ENCODE measurements at places on chromosomes 12 and 14.
A peak's percentile ranks its signal among the peaks of the same experiment; 100 is the strongest.

DNA sequence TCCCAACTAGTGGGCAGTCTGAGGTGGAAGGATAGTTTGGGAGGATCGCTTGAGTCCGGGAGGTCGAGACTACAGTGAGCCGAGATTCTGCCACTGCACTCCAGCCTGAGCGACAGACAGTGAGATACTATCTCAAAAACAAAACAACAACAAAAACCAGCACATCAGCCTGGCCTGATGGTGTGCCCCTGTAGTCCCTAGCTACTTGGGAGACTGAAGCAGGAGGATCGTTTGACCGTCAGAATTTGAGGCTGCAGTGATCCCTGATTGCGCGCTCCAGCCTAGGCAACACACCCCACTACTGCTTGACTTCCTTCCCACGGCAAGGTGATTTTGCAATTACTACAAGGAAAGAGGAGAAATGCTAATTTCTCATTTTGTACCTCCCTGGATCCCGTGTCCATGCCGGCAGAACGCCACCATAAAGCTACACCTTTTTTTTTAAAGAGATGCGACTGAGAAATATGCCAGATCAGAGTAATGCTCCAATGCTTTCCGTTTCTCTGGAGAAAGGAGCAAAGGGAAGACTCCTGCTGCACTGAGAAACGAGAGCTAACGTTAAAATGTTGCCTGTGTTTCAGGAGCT is 672 bp upstream of the SCFD1 start:
- no peak for DNase-seq

DNA sequence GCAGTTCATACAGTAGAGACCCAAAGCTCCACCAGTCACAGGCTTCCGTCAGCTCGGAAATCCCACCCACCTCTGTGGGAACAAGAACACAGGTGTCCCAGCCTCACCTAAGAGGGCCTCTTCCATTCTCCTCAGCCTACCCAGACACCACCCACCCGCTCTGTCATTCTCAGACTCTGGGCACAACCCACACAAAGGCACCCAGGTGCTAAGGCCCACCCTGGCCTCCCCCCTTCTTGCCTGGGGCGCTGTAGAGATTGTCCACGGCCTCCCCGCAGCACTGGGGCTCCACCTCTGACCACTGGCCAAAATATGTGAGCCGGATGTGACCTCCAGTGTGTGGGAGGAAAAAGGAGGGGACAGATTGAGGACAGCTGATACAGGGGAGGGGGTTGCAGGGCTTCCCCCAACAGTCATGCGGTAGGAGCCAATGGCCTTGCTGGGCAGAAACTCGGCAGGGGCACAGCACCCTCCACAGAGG is 14.2 kb downstream of the RPS6KL1 start:
- DNase-seq = no peak

DNA sequence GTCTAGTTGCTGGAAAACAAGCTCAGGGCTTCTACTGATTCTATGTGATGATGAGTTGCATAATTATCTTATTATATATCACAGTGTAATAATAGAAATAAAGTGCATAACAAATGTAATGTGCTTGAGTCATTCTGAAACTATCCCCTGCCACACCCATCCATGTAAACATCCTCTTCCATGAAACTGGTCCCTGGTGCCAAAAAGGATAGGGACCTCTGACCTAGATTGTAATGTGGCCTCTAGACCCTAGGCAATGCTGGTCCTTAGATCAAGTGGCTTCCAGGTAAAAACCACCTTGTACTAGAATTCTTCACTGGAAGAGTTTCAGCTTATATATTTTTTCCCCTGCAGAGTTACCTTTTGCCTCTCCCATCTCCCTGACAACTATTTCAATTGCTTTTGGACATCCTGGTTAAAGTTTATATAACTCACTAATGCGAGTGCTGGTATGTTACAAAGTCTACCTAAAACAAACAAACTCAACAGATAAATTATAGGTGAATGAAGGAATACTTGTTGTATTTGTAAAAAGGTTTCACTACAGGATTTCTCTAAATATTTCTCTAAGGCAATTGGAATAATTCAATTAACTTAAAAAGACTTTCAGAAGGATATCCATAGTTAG is 462.5 kb downstream of the NAV3 start:
- DNase-seq = no peak

- no peak for DNase-seq
These were observed 218.3 kb upstream of the CPNE8 start for GRCh38 chr12:39123580-39124253.

- no peak for DNase-seq
These were observed 253.4 kb upstream of the KITLG start for GRCh38 chr12:88833641-88834116.

DNA sequence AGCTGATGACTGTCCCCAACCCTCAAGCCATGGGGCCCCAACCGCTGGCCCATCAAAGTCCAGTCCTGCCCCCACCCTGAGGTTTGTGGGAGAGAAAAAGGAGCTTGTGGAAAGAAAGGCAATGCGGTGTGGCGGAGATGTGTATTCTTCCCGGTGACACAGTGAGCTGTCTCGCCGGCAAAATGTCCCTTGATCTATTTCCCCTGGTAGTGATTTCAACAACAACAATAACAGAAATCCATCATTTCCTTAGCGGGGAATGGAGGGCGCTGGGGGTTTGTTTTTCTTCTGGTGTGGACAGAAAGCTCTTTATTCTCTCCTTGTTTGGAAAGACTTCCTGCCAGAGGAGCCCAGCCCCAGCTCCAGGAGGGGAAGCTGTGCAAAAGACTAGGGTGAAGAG is 93.7 kb upstream of the LHX5 start:
- DNase-seq = no peak

GRCh38 chr12:58286353-58286752 is 345.0 kb downstream of the ATP23 start:
- no peak for DNase-seq

DNA sequence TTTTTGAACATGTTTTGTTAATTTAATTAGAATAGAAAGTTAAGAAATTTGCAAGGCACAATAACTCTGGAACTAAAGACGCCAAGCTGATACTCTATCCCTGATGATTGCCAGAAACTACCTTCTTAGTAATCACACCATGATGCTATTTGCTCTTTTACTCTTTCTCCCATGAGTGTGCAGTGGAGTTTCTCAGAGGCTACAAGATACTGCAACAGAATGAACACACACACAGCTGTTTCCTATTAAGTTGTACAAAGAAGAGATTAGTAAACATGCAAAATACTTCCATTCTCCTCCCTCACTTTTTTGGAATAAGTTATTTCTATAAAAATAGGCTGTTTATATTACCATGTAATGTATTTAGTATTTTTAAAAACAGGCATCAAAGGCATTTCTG is 1367.5 kb downstream of the AACS start:
- DNase-seq = no peak

DNA sequence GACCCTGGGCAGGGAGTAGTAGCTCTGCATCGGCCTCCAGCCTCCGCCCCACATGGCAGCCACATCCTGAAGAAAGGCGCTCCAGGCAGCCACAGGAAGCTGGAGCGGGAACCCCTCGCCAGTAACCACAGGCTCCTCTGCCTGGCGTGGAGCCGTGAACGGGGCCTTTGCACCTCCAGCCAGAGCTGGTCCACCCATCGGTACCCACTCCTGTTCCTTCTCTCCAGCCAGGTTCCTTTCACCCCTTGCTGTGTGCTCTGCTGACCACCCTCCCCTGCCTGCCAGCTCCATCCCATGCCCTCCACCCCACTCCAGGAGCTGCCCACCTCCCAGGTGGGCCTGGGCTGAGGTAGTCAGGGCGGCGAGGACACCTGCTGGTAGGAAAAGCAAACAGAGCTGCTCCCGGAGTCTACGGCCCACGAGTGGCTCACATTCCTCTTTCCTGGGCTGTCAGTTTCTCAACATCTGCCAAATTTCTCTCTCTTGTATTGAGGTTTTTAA is 2.7 kb downstream of the TGFB3 start:
- peak; percentile 38 for DNase-seq

GRCh38 chr12:97316321-97316720 is 146.3 kb upstream of the RMST start:
- DNase-seq = no peak

DNA sequence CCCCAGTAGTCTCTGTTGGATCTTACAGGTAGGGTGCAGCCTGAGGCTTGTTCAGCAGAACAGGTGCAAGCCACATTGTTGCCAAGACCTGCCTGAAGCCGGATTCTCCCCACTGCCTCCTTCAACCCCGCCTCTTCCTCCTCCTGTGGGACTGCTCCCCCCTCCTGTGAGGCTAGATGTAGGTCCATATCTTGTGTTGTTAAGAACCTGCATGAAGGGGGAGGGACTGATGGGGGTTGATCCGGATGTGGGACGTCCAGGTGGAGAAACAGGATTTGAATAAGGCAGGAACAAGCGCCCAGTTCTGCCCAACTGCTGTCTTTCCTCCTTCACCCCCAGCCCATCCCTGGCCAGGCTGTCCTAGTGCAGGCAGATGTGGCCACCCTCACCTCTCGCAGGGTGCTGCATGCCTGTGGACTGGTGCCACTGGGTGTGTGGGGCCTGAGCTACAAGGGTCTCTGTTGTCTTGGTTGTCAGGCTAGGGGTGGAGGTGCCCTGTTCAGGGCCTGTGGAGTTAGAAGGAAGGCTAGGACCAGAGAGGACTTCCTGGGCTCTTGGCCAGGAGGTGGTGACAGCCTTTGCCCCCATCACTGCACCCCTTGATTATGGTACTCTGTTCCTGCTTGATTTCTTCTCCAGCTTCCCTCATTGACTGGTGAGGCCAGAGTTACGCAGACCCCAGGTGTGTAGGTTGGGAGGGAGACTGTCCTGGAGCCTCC is 1.4 kb downstream of the NR4A1 start:
- DNase-seq = peak; percentile 66

GRCh38 chr12:4434706-4435425 is 10.7 kb downstream of the FGF6 start:
- DNase-seq = no peak

DNA sequence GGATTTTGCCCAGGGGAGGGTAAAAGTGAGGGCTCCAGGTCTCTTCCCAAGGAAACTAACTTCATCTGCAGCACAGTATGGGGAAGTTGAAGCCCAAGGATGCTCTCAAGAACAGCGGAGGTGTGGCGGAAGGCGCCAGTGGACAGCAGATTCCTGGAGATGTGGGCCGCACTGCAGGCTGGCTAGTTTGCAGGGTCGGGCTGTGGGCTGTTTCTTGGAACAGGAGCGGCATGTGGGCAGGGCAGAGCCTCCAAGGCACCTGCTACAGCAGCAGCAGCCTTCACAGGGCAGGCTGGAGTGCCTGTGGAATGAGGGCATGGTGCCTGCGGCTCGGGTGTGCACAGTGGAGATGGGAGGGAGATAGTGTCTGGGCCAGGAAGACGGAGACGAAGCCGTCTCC is 100.0 kb upstream of the SFSWAP start:
- no peak for DNase-seq

- DNase-seq = no peak
These were observed 178.8 kb downstream of the SLC38A4 start for GRCh38 chr12:46647034-46647433.

GRCh38 chr14:28407031-28407825 is 359.4 kb upstream of the FOXG1 start:
- no peak for DNase-seq

GRCh38 chr12:65667932-65668331 is 156.4 kb upstream of the HMGA2 start:
- no peak for DNase-seq

GRCh38 chr12:29148596-29148910 is 525 bp upstream of the FAR2 start:
- DNase-seq = peak; percentile 18

- DNase-seq = no peak
These were observed 139.2 kb downstream of the TGFB3 start for GRCh38 chr14:75842551-75842950.

- DNase-seq = no peak
These were observed 928 bp downstream of the TBX3 start for GRCh38 chr12:114682785-114683708.

DNA sequence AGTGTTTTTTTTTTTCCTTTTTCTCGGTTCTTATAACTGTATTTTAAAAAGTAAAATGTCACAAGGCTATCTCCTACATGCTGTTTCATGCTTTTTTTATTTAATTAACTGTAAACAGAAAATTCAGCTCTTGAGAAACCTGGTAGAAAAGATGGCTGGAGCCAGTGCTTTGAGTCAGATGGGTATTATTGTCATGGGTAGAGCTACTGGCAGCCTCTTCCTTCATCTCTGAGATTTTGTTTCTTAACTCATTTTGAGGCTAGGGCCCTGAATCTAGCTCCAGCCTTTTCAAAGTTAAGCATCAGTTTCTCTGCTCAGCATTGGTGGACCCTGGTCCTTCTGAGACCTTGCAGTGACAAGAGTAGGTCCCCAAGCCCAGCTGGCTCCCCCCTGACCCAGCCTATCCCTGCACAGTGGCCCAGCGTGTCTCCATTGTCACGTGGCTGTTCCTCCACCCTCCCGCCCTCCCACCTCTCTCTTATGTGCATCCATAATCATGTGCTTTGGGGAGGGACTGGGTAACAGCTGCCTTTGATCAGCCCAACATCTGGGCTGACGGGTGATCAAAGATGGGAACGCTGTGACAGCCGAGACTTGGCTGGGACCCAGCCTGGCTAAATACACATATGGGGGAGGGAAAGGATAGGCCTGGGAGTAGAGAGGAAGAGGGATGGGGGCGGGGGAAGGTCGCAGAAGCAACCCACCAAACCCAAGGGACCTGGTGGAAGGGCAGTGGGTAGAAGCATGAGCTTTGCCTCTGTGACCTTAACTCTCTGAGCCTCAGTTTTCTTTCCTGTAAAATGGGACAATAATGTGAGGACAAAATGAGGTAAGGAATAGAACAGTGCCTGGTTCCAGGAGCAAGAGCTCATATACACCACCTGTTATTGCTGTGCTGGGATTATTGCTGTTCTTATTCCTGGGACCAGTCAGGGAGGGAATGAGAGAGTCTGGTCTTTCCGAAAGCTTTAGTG is 24.4 kb upstream of the RBM19 start:
- DNase-seq = no peak

- DNase-seq = no peak
These were observed 74.0 kb upstream of the CDKN3 start for GRCh38 chr14:54322701-54323337.

GRCh38 chr12:97595426-97595831 is 132.8 kb downstream of the RMST start:
- no peak for DNase-seq

DNA sequence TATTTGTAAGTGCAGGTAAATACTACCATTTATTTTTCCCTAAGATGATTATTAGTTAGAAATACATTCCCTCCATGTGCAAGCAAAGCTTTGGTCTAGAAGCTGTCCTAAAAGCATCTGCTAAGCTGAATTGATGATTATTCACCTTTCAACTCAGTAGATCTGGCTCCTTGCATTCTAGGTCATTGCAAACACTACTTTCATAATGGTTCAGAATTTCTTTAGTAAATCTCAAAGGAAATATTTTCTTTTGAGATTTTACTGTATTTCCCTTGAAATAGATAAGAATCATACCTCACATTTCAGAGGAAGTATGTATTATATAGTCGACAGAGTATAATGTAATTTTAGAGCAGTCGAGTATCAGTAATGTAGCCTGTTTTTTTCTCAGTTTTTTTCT is 2.4 kb downstream of the ETNK1 start:
- DNase-seq = no peak

GRCh38 chr12:77337362-77337761 is 272.0 kb upstream of the E2F7 start:
- DNase-seq = no peak

GRCh38 chr12:76666290-76666835 is 97.6 kb upstream of the ZDHHC17 start:
- no peak for DNase-seq
